NCI-H446 (cell line): ENCODE measurements at places on chromosomes 5 and 9.

- DNase-seq, result peak; percentile 58
Observed at GRCh38 chr5:125393221-125393815, 646.9 kb upstream of the ZNF608 start.

DNA sequence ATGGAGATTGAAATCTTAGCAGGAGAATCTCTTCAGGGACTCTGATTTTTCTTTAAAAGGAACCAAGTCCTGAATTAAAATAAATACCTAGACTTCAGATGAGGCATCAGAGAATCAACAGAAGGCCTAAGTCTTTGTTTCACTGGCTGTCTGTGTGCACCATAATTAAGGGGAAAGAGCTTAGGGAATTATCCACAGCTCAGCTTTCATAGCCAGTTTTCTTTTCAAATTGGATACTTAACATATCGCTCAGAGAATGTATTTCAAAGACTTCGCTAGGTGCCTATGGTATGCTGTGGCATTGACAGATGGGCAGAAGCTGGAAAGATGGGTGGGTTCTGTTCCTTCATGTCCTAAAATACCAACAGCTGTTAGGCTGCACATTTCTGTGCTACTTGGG is 325.8 kb downstream of the TMEM38B start:
- DNase-seq, result no peak

GRCh38 chr5:106574820-106575219 is 1095.9 kb downstream of the EFNA5 start:
- no peak for DNase-seq

DNA sequence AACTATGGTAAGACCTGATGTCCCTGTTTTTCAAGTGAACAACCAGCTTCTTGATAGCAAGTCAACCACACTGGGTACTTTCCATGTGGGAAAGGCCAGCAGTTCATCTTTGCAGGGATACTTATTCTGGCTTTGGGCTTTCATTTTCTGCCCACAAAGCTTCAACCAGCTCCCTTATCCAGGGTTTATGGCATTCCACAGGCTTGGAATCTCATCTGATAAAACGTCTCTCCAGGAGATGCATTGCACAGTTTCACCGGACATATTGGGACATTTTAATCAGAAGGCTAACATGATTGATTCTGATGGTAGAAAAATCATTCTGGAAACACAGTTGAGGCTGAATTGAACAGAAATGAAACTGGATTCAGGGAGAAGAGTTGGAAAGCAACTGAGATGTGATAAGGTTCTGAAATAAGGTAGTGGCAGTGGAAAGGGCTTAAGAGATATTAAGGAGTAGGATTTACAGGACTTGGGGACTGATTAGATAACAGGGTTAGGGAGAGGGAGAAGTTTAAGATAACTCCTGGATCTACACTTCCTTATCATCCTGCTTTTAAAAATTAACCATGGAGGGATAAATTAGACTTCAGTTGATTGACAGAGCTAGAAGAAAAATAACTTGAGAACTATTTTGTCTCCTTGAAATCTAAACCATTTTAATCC is 195.8 kb upstream of the FBXL7 start:
- DNase-seq, result no peak

DNA sequence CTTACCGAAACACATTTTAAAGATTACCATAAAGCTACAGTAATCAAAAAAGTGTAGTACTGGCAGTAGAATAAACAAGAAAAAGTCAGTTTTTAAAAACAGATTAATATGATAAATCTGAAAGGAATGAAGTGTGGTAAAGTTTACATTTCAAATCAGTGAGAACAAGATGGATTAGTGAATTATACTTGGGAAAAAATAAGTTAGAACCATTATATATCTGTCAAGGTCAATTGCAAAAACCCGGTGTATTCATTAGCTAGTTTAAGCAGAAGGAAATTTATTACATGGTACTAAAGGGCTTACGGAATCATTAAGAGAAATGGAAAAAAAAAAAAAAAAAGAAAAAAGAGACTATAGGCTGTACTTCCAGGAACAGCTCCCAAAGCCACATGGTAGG is 164.3 kb downstream of the MUSK start:
- no peak for DNase-seq

DNA sequence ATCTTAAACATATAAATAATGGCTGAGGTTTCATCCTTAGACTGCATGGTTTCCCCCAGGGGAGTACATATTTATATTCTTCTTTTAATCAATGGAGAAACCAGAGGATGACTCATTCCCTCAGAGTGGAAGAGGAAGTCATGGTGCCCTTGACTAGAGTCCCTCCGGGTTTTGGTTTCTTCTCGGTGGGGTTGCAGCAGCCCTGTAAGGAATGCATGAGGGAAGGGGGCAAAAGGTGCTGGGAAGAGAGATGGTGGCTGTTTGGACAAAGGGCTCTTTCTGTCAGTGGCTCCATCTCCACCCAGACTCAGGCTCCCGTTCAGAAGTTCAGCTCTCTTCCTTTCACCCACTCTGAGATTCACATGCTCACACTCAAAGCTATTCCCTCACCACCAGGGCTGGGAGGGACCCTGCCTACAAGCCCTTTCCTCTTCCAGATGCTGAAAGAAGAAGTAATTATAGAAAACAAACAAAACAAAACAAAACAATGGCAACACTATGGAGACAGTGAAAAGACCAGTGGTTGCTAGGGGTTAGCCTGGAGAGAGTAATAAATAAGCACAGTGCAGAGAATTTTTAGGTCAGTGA is 129.8 kb upstream of the IL12B start:
- DNase-seq, result no peak

DNA sequence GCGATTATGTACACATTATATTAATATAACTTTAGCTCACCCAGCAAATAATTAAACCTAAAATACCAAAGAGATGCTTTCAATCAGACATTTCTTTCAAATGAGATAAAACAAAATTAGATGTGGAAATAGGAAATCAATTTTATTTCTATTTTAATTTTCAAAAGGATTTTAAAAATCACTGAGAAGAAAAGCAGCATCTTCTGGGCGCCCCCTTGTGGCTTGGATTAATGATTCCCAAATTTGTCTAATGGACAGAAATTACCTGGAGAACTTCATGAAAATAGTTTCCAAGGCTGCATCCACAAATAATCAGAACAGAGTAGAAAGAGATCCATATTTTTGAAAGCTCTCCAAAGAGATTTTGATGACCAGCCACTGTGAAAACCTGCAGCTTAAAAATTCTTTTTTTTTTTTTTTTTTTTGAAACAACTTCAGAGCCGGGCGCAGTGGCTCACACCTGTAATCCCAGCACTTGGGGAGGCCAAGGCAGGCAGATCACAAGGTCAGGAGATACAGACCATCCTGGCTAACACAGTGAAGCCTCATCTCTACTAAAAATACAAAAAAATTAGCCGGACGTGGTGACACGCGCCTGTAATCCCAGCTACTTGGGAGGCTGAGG is 50.9 kb upstream of the CEMIP2 start:
- no peak for DNase-seq

DNA sequence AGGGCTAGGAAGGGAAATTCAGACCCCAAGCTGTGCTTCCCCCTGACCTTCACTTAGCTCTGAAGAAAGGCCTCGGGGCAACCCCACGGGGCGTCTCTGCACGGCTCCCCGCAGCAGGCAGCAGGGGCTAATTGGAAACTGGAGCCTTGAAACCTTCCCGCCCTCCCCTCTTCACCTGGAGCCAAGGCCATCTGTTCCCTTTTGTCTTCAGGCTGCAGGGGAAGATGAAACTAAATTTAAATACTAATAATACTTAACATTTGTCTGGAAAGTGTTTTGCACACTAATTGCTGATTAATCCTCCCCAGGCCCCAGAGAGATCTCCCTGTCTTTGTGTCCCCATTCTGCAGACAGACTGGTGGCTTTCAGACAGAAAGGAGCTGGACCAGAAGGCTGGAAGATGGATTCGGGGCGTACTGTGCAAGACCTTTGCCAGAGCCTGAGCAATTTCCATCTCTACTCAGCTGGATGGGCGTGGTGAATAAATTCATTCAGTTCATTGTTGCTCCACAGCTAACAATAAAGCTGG is 34.1 kb upstream of the CPLX2 start:
- DNase-seq, result peak; percentile 39

DNA sequence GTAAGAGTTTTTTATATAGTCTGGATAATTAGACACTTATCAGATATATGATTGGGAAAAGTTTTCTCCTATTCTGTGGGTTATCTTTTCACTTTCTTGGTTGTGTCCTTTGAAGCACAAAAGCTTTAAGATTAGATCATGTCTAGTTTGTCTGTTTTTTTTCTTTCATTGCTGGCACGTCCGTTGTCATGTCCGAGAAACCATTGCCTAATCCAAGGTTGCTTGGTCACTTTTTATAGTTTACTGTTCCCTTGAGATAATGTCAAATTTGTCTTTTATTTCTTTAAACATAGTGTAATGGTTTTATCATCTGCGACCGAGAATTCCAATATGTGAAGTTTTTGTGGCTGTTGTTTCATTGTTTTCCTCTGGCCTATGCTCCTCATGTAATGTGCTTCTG is 28.8 kb downstream of the GARNL3 start:
- no peak for DNase-seq

DNA sequence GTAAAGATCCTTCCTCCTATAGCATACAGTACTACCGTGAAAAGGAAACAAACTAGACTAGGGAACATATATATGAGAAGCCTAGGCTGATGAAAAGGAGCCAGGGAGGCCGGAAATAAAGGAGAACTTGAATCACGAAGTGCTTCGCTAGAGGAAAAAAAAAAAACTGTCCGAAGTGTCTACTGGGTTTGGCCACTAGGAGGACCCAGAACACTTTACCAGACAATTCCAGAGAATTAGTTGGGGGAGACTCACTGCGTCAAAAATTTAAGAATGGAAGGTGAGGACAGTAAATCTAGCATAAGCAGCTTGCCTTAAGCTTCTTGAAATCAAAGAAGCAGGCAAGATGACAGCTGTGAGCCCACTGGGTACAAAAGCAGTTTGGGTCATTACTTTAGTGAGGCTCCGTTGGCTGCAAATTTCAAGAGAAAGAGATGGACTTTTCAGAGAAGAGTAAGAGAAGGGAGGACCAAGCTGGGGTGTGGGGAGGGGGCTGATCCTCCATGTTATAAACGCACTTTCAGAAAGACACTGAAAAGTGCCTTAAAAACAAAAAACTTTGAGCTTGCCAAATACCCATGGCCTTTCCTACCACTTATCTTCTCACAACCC is 47.4 kb downstream of the P4HA2 start:
- no peak for DNase-seq

- DNase-seq, result no peak
Observed at GRCh38 chr5:31866166-31866565, 227.2 kb downstream of the PDZD2 start.

DNA sequence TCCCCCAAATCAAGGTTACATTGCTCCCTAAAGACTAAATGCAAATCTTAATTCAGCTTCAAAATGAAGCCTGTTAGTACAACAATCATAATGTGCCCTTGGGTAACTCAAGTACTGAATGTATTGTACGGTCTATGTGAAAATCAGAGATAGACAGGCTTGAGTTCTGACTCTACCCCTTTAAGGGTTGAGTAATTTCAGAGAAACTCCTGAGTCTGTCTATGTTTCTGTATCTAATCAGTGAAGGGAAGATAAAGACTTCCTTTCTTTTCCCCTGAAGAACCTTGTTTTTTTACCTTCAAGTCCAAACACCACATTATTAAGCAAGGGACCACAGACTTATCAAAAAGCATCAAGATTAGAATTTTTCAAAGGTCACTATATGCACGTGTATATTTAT is 108.2 kb downstream of the MPDZ start:
- no peak for DNase-seq

DNA sequence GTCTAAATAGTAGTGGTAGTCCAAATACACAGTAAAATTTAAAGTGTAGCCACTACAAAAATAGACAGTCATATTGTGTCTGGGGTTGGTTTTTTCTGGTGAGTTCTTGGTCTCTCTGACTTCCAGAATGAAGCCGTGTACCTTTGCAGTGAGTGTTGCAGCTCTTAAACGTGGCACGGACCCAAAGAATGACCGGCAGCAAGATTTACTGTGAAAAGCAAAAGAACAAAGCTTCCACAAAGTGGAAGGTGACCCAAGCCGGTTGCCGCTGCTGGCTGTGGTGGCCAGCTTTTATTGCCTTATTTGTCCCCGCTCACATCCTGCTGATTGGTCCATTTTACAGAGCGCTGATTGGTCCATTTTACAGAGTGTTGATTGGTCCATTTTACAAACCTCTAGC is 188.7 kb downstream of the ZNF608 start:
- no peak for DNase-seq

DNA sequence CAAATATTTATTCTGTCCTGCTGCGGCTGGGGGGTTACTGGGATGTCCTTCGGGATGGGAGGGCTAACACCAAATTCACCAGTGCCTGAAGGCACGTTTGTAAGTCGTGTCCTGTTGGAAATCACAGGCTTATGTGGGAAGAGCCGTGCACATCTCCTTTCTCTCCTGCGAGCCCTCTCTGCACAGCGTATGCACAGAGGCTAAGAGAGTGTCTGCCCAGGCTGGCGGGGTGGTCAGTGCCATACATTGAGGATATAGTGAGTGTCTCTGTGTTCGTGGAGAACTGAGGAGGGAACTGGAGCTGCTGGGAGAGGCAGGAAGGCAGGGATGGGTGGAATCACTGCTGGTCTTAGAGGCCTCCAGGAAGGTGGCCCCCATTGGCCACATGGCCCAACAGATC is 110.1 kb downstream of the WNK2 start:
- DNase-seq, result no peak

GRCh38 chr5:57313716-57314115 is 139.9 kb downstream of the GPBP1 start:
- DNase-seq, result no peak

DNA sequence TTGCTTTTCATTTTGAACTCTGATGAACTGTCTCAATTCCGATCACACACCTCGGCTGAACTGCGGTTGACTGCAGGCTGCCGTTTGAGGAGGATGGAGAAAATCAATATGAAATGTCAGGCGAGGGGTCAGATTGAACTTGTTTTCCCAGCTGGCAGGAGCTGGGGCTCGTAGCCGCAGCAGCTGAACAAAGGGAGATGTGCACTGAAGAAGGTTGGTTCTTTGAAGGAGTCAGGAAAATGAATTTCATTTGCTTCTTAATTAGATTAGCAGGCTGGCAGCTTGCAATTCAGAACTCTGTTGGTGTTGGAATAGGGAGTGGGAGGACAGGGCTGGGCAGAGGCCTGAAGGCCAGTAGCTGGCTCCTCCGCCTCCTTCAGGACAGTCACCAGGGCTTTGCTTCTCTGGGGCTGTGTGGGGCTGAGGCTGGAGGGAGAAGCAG is 117.4 kb upstream of the GPR151 start:
- DNase-seq, result no peak

DNA sequence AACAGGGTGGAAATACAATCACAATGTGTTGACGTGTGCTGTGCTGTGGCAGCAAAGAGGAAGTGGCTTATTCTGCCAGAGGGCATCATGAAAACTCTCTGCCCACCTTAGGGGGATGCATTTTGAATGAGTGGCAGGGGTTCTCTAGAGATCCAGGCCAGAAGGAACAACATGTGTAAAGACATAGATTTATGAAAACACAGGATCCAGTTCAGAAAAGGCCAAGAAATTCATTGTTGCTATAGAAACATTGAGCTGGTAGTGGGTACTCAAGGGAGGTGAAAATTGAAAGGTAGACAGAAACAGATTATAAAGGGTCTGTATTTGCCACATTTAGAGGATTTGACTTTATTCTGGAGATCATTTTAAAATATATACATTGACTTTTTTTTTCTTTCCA is 417.7 kb downstream of the ENC1 start:
- DNase-seq, result no peak
